ENCODE measurements at places on chromosomes 6 and 20.

DNA sequence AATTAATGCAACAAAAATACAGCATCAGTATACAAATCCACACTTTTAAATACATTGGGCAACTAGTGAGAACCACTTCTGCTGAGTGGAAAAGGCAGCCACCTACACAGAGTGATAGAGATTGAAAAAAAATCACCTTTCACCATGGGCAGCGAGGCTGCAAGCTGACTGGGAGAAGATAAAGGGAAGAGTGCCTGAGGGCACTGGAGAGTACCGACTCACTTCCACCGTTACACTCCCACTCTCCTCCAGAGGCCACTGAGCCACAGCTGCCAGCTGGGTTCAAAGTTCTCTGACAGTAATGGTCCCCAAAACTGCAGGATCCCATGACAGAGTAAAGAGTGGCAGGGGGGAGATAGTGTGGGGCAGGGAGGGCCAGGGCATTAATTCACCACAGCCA, 24.1 kb downstream of the PXT1 start:
- no peak for DNase-seq

DNA sequence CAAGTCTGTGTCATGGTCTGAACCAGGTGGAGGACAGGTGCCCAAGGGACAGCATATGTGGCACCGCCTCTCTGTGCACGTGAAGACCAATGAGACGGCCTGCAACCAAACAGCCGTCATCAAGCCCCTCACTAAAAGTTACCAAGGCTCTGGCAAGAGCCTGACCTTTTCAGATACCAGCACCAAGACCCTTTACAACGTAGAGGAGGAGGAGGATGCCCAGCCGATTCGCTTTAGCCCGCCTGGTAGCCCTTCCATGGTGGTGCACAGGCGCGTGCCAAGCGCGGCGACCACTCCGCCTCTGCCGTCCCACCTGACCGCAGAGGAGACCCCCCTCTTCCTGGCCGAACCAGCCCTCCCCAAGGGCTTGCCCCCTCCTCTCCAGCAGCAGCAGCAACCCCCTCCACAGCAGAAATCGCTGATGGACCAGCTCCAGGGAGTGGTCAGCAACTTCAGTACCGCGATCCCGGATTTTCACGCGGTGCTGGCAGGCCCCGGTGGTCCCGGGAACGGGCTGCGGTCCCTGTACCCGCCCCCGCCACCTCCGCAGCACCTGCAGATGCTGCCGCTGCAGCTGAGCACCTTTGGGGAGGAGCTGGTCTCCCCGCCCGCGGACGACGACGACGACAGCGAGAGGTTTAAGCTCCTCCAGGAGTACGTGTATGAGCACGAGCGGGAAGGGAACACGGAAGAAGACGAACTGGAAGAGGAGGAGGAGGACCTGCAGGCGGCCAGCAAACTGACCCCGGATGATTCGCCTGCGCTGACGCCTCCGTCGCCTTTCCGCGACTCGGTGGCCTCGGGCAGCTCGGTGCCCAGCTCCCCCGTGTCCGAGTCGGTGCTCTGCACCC, 109.5 kb upstream of the RAB32 start:
- DNase-seq: no peak

- no peak for DNase-seq
Observed at GRCh38 chr6:146861029-146861563, 262.3 kb downstream of the ADGB start.

DNA sequence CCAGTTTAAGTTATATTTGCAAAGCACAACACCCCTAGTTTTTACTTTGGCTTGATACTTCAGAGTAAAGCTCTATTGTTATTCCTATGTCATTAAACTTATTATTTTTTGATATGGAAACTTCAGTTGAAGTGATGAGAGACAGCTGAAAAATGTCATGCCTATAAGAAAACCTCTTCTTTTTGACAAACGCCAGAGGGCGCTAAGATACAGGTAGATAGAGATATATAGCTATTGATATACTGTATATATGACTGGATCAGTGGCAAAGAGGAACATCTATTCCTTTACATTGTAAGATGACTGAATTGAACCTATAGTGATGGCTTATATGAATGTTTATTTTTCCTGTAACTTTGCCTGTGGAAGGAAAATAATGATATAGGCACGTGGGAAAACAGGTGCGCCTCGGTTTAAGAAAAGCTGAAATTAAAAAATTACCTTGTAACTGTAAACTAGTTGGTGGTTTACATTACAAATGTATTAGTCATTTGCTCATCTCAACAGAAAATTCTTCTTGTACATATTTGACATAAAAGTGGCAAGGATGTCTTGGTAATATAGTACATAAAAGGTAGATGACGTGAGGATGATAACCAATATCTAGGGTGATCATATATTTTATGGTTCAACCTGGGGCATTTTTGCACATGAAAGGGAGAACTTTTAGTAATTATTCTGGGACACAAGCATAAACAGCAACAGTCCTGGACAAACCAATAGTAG, 74.1 kb downstream of the LAMA4 start:
- peak; percentile 16 for DNase-seq

GRCh38 chr6:13229205-13230085, 98.9 kb downstream of the TBC1D7 start:
- DNase-seq: no peak

DNA sequence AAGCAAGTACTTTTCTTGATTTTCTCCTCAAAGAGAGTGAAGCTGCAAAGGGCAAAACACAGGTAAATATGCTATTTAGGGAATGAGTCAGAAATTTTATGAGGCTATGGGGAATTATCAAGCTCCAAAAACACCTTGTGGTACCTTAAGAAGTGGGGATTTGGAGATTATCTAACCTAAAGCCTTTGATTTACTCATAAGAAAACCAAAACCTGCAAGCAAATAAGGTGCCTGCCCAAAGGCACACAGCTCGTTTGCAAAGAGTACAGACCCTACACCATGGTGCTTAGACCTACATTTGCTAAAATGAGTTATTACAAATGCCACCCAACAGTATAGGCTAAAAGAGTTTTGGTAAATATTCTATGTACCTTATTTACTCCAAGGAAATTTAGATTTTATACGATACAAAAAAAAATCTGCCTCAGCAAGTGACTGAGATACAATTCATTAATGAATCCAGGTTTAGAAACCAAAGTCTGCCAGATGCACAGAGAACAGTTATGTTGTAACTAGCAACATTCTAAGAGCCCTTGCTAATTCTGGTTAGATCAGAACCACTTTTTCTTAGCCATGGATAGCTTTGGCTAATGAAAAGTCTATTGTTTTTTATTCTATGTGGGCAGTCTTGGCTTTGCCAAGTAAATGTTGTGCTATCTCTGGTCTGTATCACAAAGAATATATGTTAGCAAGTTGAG, 101.5 kb downstream of the KHDC1L start:
- no peak for DNase-seq

DNA sequence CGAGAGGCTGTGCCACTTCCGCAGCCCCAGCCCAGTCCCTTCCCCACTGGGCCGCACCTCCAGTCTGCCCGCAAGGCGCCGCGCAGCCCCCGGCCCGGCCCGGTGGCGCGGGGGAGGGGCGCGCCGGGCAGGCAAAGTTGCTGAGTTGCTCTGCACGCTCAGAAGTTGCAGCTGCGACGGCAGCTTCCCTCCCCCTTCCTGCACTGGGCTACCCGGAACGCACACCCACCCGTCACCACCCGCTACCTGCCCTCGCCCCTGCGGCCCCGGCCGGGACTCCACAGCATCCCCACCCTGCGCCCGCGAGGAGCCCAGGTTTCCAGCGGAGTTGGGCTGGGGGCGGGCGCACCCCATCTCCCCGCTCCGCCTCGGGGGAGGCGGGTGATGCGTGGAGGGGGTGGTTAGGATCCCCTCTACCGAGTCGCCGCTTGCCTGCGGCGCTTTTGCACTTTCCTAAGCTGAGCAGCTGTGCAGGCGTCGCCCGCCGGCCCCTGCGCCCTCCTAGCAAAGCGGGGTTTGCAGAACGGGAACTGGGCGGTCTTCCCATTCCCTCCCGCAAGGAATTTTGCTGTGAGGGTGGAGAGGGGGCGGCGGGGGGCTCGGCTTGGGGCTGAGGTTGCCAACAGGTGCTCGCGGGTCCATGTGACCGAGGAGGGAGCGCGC, 55.9 kb upstream of the RREB1 start:
- peak; percentile 65 for DNase-seq

- no peak for DNase-seq
Observed at GRCh38 chr6:136717716-136717990, 74.6 kb downstream of the MAP3K5 start.

- no peak for DNase-seq
Observed at GRCh38 chr6:63912887-63913286, 277.3 kb downstream of the PHF3 start.

- no peak for DNase-seq
Observed at GRCh38 chr20:46408281-46408731, 1.9 kb upstream of the ELMO2 start.

GRCh38 chr6:42349753-42350511, 101.8 kb downstream of the TRERF1 start:
- DNase-seq: no peak

- DNase-seq: no peak
Observed at GRCh38 chr6:69976591-69977090, 110.3 kb downstream of the COL19A1 start.

DNA sequence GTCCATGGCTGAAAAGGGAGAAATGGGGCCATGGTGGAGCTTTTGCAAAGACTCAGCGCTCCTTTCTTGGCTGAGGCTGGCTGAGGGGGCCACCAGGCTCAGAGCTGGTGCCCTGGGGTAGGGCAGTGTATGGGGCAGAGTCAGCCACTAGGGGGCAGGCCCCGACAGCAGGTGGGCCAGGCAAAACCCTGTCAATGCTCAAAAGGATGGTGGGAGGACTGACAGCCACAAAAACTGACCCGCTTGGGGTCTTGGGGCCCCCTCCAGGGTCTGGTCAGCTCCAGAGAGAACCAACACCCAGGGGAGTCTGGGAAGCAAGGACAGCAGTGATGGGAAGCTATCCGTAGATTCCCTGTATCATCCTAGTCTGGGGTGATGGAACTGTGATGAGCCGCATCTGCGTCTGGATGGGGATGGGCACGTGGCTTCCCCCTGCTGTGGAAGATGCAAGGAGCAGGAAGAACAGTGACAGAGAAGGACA, 306.9 kb downstream of the DHX35 start:
- peak; percentile 16 for DNase-seq

DNA sequence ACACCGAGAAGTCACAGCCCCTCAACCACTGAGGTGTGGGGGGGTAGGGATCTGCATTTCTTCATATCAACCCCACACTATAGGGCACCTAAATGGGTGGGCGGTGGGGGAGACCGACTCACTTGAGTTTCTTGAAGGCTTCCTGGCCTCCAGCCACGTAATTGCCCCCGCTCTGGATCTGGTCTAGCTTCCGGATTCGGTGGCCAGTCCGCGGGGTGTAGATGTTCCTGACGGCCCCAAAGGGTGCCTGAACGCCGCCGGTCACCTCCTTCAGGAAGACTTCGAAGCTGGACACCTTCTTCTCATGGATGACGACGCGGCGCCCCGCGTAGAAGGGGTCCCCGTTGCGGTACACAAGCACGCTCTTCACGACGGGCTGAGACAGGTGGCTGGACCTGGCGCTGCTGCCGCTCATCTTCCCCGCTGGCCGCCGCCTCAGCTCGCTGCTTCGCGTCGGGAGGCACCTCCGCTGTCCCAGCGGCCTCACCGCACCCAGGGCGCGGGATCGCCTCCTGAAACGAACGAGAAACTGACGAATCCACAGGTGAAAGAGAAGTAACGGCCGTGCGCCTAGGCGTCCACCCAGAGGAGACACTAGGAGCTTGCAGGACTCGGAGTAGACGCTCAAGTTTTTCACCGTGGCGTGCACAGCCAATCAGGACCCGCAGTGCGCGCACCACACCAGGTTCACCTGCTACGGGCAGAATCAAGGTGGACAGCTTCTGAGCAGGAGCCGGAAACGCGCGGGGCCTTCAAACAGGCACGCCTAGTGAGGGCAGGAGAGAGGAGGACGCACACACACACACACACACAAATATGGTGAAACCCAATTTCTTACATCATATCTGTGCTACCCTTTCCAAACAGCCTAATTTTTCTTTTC, at the start of gene DCDC2:
DCDC2 (minus strand) TSS at position 724 of the 883 bp plus-strand sequence; CDS start at position 415, 309 bp downstream.
- peak; percentile 48 for DNase-seq

DNA sequence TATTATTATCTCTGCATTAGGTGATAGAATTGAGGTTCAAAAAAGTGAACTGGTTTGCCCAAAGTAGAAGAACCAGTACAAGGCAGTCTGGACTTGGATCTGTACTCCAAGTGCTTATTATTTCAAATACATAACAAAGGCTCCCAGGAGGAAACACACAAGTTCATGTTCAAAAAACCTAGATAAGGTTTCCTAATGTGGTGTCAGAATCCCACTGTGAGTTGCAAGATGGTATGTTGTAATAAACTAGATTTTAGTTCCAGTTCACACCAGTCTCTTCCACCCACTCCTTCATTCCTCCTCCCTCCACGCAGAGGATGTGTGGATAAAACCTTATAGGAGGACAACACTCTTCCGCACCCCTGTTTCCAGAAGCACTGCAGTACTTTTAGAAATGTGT, 42.8 kb downstream of the KIAA0319 start:
- no peak for DNase-seq

DNA sequence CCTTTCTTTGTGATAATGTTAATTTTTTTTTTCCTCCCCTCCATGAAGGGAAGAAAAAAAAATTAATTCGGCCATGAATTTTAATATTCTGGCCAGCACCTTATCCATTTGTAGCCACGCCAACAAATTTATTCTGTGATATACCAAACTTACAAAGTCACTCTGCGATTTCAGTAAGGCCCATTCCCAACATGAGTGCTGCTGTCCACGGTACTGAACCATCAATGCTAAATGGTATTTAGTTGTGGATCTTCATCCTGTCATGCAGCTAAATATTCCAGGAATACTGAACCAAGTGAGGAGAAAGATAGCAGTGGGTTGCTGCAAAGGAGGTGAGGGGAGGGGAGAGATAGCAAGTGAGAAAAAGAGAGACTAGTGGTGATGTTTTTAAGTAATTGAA, 19.5 kb upstream of the RSPH4A start:
- no peak for DNase-seq

DNA sequence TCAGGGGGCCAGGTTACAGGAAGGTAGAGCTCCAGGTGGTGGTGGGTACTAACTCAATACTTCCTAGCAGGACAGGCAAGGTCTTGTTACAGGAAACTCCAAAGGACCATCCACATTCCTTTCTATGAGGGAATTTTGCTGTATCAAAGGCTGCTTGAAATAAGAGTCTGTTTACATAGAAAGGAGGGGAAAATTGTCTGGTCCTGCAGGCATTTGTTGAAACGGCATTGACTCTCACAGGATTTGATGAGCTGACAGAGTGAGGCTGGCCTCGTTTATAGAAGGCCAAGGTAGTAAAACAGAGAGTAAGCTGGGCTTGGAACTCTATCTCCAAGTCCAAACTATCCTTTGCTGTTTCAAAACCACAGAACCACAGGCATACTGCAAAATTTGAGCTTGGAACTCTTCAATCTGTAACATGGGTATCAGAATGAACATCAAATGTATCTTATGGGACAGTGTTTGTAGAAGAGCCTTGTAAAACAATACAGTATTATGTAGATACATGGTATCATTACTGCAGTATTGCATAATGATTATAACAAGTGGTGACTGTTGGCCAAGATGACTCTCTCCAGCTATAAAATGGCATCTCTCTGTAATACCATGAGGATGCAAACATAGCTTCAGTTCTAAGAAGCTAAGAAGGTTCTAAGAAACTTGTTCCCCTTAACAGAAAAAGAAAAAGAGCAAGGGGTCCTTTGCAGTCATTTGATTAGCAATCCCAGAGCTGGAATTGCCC, 61.5 kb downstream of the TRAM2 start:
- DNase-seq: no peak

GRCh38 chr6:152472325-152472724, 164.8 kb downstream of the SYNE1 start:
- no peak for DNase-seq

GRCh38 chr6:85185977-85186376, 263.9 kb upstream of the NT5E start:
- DNase-seq: no peak
